ENCODE measurements at places on chromosomes 16 and 17. TPM values are rescaled to one million over a fixed set of nuclear protein-coding genes. Genes with fewer than 3 reads are reported as not detected.

Gene KRT33B
- polyA plus RNA-seq: not detected

Gene MRPL38
- 91.2 TPM for polyA plus RNA-seq

Gene USP43
- polyA plus RNA-seq: 0.46 TPM

Gene PRR15L
- polyA plus RNA-seq: not detected

Gene XYLT2
- polyA plus RNA-seq: 9.5 TPM

Gene COG7
- polyA plus RNA-seq: 16.2 TPM

Measured in neural cell (in vitro differentiated cells).